Transverse colon (tissue), 4 donors: ENCODE measurements at places on chromosomes 2 and 18. TPM values are rescaled to one million over a fixed set of nuclear protein-coding genes. Genes with fewer than 3 reads are reported as not detected.

CYTIP gene
- 25.1 TPM for total RNA-seq

FBXO41 gene
- total RNA-seq: 1.4 TPM

MRO gene
- not detected for total RNA-seq

TMX3 gene
- total RNA-seq: 13.5 TPM

GRCh38 chr18:51953521-51953920 is 386.5 kb upstream of the DCC start:
- no peak for DNase-seq

DNA sequence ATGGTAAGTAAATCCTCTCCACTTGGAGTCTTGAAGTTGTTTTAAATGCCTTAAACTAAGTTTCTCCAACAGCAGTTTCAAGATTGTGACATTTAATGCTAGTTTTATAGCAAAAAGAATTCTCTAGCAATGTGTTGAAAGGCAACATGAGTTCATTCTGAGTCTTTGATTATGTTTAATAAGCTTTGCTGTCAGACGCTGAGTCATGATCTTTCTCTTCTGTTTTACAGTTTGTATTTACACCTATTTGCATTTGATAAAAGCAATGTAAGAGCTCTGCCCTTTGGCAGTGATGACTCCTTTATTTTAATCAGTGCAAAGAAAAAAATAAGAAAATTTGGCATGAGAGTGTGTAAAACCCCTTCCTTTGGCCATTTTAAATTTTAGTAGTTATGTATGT is 497.7 kb downstream of the STK39 start:
- no peak for DNase-seq

GRCh38 chr2:112259509-112260294 is 4.9 kb upstream of the ZC3H8 start:
- peak; percentile 87 for DNase-seq
